Activated CD4-positive, alpha-beta T cell treated with anti-CD3 and anti-CD28 coated beads, Interleukin-10, Interleukin-2, amounts not matched to agents 100 ng/mL and 50 ng/mL, durations not matched to agents 16 hours and 8 hours (primary cell): ENCODE measurements at places on chromosomes 12 and 14.

DNA sequence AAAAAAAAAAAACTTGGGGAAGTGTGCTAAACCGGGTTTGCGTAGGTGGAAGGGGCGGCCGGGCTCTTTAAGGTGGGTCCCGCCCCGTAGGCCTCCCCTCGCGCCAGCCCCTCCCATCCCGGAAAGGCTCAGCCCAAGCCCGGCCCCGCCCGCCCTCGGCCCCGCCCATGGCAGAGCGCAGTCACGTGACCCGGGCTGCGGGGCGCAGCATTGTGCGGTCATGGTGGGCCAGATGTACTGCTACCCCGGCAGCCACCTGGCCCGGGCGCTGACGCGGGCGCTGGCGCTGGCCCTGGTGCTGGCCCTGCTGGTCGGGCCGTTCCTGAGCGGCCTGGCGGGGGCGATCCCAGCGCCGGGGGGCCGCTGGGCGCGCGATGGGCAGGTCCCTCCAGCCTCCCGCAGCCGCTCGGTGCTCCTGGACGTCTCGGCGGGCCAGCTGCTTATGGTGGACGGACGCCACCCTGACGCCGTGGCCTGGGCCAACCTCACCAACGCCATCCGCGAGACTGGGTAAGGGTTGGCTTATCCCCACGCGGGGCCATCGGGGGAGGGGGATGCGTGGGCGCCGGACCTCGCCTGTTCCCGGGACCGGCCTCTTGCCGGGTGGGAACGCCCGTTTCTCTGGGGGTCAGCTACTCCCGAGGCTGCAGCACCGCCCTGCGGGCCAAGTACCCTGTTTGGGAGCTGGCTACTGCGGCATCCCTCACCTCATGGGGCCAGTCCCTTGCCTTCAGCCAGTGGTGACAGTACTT lies at the start of gene PLBD2:
PLBD2 (plus strand) TSS at position 207 of the 752 bp plus-strand sequence; CDS start at position 221, 14 bp downstream.
- peak; percentile 96 for DNase-seq

DNA sequence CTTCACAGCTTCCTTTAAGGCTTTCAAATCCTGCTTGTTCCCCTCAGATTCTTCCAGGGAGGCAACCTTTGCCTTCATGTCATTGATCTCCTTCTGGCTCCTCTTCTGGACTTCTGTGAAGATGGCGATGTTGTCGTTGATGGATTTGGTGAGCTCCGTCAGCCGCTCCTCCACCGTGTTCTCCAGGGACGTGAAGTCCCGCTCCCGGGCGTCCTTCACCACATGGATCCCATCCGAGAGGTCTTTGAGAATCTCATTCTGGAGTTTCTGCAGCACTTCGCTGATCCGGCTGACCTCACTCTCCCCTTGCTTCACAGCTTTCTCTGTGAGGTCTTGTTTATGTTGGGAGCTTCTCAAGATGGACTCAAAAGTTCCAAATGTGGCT lies 7.9 kb downstream of the CKAP4 start:
- no peak for DNase-seq

DNA sequence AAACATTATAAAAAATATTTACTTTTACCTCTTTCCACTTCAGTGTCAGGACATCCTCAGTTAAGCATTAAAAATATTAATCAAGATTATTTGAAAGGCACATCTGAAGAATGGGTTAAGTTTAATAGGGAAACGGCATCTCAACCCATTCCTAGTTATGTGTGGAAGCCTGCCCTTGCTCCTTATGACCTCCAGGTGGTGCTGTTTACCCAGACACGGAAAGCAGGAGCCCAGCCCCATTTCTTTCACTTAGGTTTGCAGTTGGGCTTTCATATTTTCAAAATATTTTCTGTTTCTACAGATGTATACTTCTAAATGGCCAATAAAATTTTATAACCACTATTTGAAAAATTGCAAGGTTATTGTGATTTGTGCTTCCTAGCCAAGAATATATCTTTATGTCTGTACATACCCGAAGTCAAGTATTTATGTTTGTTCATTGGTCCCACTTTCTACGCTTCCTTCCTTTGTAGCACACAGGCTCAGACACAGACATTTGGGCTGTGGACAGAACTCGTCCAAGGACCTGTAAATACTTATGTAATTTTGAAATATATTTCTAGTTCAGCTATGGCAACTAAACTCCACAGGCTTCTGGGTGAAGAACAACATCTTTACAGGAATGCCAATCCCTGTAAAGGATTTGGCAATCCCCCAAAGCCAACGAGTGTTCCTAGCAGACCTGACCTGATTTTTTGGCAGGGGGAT lies 247.1 kb downstream of the AKAP6 start:
- DNase-seq: peak; percentile 53

GRCh38 chr12:23014749-23015148 lies 389.8 kb downstream of the ETNK1 start:
- no peak for DNase-seq

GRCh38 chr12:54222609-54223008 lies 33.8 kb upstream of the SMUG1 start:
- no peak for DNase-seq
